Daoy (cell line): ENCODE measurements at places on chromosomes 3 and 15.

- peak; percentile 69 for DNase-seq
Observed at GRCh38 chr3:160006282-160007163, 17.9 kb downstream of the IL12A start.

DNA sequence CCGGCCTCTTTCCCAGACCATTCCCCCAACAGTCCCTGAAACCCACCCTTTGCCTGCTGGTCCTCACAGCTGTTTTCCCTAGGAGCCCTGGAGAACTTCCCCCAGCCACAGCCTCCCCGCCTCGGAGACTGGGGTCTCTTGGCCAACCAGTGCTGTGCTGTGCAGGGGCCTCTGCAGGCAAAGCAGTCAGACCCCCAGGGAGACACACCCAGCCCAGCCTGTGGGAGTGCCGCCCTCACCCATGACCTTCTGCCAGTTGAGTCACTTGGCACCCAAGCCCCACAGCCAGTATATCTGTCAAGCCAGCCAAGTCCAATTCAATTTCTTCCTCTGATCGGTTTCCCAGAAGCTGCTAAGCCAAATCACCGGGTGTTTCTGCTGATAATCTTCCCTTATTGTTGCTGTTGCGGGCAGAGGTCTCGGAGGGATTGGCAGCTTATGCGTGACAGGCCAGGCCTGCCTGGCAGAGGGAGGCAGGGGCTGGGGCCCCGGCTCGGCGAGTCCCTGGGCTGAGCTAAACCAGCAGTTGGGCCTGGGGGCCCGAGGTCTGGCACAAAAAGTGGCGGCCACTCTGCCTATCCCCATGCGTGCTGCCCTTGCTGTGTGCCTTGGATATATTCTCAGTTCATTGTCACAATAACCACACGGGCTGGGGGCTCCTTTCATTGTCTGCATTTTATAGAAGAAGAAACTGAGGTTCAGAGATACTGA, 65.6 kb upstream of the SLC6A1 start:
- DNase-seq, result peak; percentile 56

- DNase-seq, result no peak
Observed at GRCh38 chr3:58154626-58155449, 55.9 kb downstream of the DNASE1L3 start.

- DNase-seq, result peak; percentile 95
Observed at GRCh38 chr3:150370122-150370602, 37.9 kb upstream of the TSC22D2 start.

GRCh38 chr3:108281670-108282069, 14.7 kb upstream of the HHLA2 start:
- no peak for DNase-seq

- DNase-seq, result no peak
Observed at GRCh38 chr3:700514-700913, 392.3 kb upstream of the CNTN6 start.

GRCh38 chr15:56839641-56840040, 78.8 kb upstream of the TCF12 start:
- no peak for DNase-seq

DNA sequence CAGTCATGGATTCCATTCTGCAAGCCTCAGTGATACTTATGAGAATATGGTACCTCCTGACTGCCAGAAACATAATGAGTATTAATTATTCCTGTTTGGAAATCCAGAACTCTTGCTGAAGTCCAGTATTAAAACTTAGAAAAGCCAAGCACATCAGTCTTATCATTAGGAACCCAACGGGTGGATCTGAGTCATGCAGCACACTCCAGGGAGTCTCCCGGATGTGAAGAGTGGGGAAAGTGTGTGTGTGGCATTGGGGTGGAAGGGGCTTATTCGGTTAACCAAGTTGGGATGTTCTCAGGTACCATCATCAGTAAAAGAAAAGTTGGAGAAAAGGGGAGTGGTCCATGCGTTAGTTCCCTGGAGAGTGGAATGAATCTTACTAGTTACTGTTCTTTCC, 181.1 kb downstream of the PLCL2 start:
- DNase-seq, result peak; percentile 25

- no peak for DNase-seq
Observed at GRCh38 chr3:145942052-145942451, 218.9 kb downstream of the PLOD2 start.

DNA sequence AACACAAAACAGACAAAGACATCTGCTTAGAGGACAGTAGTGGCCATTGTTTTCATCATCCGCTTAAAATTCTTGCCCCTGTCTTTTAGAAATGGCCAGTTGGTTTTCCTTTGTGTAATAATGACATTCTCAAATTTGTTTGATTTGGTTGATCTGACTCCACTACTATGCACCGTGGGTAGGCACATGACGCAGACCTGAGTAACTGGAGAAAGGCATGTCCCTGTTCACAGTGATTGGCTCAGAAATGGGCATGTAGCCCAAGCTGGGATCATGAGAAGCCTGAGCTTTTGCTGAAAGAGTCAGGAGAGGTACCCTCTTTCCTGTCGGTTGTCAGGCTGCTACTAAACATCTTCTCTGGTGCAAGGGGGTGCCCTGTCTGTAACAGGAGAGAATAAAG, 36.6 kb upstream of the MAGI1 start:
- peak; percentile 60 for DNase-seq

- no peak for DNase-seq
Observed at GRCh38 chr3:193711166-193711485, 118.1 kb downstream of the OPA1 start.

DNA sequence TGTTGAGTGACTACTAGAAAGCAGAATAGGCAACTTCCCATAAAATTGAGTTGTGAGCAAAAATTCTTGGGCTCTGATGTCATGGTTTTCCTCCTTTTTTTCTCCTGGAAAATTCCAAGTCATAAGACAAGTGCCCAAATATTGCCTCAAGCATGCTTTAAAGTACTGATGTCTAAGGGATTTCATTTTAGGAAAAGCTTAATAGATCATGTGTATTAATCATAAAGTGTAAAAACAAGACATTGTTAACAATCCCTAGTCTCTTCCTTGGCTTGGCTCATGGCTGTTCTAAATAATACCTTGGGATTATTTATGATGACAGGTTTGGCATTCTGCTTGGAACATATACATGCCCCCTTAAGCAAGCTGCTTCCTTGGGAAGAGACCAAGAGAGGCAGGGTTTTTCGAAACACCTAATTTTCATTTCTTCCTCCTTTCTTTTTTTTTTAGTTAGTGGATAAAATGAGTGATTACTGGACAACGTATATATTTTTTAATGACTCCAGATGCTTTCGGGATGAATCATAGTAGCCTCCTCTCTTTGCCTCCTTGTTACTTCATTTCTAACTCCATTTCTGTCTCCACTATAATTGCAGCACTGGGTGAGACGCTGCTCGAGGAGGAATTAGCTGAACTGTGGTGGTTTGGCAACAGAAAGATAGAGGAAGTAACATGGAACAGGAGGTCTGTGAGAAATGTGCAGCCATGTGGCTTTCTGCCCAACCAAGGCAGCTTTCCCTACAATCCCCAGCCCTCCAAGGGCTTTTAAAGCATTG, 104.9 kb downstream of the TPRG1 start:
- peak; percentile 86 for DNase-seq

DNA sequence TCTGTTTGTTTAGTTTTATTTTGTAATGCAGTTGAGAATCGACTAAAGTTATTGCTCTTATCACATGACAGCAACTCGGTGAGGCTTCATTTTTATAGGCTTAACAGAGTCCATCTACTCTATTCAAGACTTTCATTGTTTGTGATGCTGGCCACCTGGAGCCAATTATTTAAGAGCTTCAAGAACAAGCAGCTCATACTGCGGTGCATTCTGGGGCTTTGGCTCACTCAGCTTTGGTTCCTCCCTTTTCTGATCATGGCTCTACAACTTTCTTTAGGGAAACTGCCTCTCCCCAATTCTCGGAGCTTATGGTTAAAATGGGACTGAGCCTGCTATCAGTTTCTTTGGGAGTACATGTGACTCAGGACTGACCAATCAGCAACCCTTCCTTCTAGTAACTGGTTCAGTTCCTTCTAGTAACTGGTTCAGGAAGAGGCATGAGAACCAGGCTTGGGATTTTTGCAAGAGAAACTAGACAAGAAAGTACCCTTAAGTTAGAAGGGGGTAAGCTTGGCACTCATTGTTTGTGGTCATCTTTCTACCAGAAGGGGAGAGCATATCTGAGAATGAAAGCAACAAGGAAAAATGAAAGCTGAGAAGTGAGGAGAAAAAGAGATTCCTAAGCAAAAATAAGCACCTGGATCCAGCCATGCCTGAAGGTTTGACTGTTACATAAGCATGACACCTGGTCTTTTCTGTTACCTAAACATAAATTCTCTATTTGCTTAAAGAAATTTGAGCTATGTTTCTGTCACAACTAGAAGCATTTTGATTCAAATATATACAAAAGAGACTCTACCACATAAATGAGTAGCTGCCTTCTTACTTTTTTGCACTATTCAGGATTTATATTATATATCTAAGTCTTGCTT, 24.1 kb upstream of the ARHGEF3 start:
- no peak for DNase-seq

GRCh38 chr15:71511796-71512681, 298.3 kb upstream of the NR2E3 start:
- no peak for DNase-seq

DNA sequence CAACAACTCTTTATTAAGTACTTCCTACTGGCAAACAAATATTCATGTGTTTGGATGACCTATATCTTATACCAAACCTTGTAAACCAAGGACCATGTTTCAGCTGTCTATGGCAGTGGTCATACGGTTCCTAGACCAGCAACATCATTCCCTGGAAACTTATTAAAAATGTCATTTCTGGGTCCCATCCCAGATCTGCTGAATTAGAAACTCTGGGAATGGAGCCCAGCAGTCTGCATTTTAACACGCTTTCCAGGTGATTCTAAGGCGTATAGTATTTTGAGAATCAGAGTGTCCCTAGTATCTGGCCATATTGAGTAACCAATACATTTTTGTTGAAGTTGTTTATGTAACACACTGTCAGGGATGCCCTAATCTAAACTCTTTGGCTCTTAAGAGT, 363.4 kb upstream of the LRRC3B start:
- no peak for DNase-seq

DNA sequence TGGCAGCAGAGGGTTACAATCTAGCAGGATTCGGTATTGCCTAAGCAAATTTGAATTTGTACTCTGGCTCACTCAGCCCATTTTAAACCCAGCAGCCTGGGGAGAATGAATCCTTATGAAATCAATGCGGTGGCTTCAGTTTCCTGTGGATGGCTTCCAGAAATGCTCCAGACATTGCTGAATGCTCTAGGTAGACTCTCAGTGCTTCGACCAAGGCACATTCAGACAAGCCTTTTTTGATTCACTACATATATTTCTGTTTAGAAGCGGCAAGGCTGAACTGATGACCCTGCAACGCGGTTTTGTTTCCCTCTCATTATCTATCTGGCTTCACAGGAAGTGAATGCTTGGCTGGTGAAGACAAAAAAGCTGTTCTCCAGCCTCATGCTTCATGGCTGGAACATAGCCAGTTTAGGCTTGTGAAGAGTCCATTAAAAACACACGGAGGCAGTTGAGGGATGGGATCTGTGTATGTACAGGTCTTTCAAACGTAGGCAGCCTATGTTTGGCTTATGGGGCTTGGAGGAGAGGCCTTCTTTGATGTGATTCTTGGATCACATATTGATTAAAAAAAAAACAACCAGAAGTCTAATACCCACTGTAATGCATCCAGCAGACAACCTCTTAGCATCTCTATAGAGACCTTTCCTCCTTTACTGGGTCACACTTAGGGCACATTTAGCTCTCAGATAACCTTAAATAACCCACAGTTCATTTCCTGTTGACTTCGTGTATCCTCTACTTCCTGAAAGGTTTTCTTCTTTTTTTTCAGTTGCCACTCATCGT, 400.2 kb upstream of the TBL1XR1 start:
- peak; percentile 76 for DNase-seq

GRCh38 chr3:185583925-185584324, 2.2 kb upstream of the SENP2 start:
- DNase-seq, result no peak

- no peak for DNase-seq
Observed at GRCh38 chr15:60411774-60412425, 14.1 kb upstream of the ANXA2 start.

- DNase-seq, result no peak
Observed at GRCh38 chr3:118447339-118447738, 587.3 kb downstream of the IGSF11 start.

DNA sequence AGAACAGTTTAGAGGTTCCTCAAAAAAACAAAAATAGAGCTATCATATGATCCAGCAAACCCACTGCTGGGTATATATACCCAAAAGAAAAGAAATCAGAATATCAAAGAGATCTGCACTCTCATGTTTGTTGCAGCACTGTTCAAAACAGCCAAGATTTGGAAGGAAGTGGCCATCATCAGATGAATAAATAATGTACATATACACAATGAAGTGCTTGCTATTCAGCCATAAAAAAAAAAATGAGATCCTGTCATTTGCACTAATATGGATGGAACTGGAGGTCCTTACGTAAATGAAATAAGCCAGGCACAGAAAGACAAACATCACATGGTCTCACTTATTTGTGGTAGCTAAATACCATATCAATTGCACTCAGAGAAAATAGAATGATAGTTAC, 58.4 kb downstream of the SCAPER start:
- DNase-seq, result no peak

- DNase-seq, result no peak
Observed at GRCh38 chr3:185699927-185700326, 113.8 kb downstream of the SENP2 start.

- DNase-seq, result no peak
Observed at GRCh38 chr3:39707314-39707909, 102.0 kb upstream of the MYRIP start.

- no peak for DNase-seq
Observed at GRCh38 chr3:49729966-49730609, 6.3 kb upstream of the GMPPB start.

- DNase-seq, result peak; percentile 98
Observed at GRCh38 chr15:65305150-65305758, 777 bp downstream of the RNU5B-1 start.

DNA sequence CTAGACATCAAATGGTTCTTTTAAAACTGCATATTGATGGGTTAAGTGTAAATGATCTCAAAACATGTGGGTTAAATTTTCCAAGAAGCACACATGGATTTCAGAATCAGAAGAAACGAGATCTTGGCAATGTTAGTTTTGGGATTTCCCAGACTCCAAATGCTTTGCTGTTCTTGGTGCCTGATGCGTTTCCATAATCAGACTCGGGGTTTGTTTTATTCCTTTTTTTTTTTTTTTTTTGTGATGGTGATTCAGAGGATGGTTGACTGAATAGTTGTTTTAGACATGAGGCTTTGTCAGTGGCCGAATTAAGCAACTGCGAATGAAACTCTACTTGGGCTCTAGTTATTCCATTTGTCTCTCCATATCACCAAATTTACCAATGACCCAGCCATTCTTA, 52.2 kb upstream of the FAM98B start:
- no peak for DNase-seq

- peak; percentile 6 for DNase-seq
Observed at GRCh38 chr15:33699691-33700447, 268.4 kb upstream of the CHRM5 start.

GRCh38 chr15:46127361-46127874, 492.6 kb downstream of the SQOR start:
- DNase-seq, result peak; percentile 3

- no peak for DNase-seq
Observed at GRCh38 chr3:5264896-5265770, 77.6 kb downstream of the EDEM1 start.

GRCh38 chr3:196686436-196686835, 25.6 kb downstream of the CEP19 start:
- no peak for DNase-seq
